ENCODE measurements at places on chromosomes 11 and 22. TPM values are rescaled to one million over a fixed set of nuclear protein-coding genes. Genes with fewer than 3 reads are reported as not detected.

ABTB2 gene
- polyA plus RNA-seq: 0.58 TPM

GRCh38 chr11:106461839-106462545 is 384.5 kb downstream of the AASDHPPT start:
- DNase-seq: no peak

DNA sequence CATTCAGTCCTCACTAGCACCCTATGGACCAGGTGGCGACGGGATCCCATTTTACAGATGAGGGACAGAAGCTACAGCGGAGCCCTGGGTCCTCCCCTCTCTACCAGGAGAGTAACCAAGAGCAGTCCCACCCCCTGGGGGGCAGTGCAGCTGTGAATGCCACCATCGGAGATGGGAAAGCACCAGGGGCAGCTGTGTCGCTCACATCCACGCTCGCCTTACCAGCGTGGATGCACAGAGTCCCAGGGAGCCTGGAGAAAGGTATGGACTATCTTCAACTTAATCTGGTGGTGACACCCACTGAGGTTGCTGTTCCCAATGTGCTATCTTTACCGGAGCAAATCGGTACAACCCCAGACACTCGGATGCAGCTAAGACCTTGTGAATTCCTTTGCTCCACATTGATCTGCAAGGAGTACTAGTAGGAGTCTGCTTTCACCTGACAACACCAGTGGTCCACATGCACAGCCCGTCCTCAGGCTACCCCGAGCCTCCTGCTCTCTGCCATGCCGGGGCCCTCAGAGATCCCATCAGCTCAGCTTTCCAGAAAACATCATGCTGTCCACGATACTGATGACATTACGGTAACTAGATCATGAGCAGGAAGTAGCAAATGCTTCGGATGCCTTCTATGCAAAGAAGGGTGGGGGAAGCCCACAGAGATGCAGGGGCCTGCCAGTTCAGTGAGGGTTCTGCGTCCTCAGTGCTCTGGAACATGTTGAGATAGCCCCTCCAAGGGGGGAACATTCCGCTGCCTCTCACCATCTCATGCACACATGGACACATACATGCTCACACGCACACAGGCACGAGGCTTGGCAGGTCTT is 126.0 kb downstream of the CTTN start:
- no peak for DNase-seq

P2RX6 gene
- 1.7 TPM for polyA plus RNA-seq

GRCh38 chr22:20219667-20220628 is 48.2 kb downstream of the RTN4R start:
- DNase-seq: no peak

DNA sequence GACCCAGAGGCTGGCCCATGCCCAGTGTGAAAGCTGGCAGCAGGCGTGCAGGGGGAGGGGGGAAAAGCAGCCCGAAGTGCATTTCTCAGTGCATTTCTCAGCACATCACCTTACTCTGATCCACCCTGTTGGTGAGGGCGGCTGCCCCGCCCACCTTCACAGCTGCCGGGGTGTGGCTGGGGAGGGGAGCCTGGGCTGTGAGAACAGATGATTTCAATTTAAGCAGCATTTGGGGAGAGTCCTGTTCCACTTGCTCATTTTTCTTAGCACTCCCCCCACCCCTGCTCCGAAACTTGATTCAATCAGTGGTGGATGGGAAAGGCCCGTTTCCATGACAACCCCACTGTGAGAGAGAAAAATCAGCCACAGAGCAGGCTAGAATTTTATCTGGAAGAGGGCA is 84.8 kb downstream of the SNX19 start:
- no peak for DNase-seq

- DNase-seq: no peak
Observed at GRCh38 chr11:78676026-78676557, 101.4 kb upstream of the NARS2 start.

DNA sequence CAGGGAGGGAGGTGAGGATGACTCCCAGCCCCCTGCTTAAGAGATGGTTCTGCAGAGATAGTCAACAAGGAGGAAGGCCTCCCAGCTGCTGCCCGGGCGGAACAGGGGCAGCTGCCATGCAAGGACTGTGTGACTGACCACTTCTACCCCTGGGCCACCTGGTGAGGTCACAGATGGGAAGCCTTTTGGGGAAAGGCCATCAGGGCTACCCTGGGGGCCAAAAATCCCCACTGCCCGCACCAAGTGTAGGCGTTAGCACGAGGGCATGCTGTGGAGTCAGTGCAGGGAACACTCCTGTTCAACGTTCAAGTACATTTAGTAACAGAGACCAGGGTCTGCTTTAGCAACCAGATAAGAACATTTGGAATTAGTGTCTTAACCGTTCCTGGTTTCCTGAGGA is 372.9 kb downstream of the BRD1 start:
- DNase-seq: no peak

GRCh38 chr11:112296044-112296443 is 35.4 kb upstream of the PLET1 start:
- no peak for DNase-seq

KCNK4 gene
- polyA plus RNA-seq: not detected

SYT8 gene
- not detected for polyA plus RNA-seq

GRCh38 chr11:75022296-75022695 is 33.6 kb downstream of the NEU3 start:
- no peak for DNase-seq

DNA sequence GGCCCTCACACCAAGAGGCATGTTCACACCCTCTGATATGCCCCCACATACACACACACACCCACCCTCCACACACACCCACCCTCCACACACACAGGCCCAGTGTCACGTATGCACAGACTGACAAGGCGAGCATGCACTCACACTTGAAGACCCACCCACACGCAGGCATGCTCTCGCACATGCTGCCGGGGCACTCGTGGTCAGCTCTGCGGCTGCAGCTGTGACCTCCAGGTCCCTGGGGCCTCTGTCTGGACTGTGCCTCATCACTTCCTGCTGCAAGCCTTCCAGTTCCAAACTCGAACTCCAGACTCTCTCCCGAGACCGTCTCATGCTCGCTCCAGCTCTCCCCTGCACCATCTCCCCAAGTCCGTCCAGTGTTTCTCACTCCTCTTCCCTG is 9.5 kb downstream of the DCHS1 start:
- peak; percentile 39 for DNase-seq

GRCh38 chr11:132242632-132243031 is 872.2 kb downstream of the NTM start:
- DNase-seq: no peak

GRCh38 chr11:10942620-10943019 is 84.8 kb upstream of the ZBED5 start:
- DNase-seq: no peak

GRCh38 chr11:70333261-70333660 is 62.8 kb downstream of the PPFIA1 start:
- peak; percentile 58 for DNase-seq

- no peak for DNase-seq
Observed at GRCh38 chr22:32534252-32535235, 59.9 kb downstream of the FBXO7 start.

LDHAL6A gene
- not detected for polyA plus RNA-seq

MARK2 gene
- polyA plus RNA-seq: 14.5 TPM

MS4A14 gene
- polyA plus RNA-seq: not detected

OR51I1 gene
- polyA plus RNA-seq: not detected

NCR3LG1 gene
- polyA plus RNA-seq: 3.6 TPM

DNA sequence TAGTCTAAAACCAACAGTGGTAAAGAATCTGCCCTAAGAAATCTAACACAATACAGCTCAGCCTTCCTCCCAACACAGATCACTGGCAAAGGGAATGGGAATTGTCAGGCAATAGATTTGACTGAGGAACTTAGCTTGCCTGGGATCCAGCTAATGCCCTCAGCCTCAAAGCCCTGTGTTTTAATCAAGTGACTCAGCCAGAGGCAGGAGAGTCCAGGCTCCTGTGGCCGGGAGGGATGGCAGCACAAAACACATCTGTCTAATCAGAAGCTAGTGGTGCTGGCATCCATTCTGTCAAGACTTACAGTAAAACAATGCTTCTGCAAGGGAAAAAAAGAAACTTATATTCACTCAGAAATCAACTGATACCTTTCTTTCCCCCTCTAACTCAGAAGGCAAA is 5.6 kb downstream of the SYTL2 start:
- no peak for DNase-seq

DNA sequence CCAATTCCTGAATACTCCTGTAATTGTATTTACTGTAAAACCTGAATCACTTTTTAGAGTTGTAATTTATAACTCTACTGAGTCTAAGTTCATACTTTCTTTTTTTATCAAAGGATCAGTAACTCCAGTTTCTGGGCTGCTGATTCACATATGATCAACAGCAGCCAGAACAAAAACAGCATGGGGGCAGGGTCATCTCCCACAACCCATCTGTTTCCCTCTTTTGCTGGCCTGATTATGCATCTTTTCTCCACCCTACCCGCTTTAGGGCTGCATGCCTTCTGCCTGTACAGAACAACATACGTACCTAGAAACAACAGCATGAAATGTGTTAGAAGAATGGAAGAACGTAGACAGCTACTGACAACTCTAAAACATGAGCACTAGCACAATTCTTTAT is 76.0 kb downstream of the MRTFA start:
- peak; percentile 3 for DNase-seq

DNA sequence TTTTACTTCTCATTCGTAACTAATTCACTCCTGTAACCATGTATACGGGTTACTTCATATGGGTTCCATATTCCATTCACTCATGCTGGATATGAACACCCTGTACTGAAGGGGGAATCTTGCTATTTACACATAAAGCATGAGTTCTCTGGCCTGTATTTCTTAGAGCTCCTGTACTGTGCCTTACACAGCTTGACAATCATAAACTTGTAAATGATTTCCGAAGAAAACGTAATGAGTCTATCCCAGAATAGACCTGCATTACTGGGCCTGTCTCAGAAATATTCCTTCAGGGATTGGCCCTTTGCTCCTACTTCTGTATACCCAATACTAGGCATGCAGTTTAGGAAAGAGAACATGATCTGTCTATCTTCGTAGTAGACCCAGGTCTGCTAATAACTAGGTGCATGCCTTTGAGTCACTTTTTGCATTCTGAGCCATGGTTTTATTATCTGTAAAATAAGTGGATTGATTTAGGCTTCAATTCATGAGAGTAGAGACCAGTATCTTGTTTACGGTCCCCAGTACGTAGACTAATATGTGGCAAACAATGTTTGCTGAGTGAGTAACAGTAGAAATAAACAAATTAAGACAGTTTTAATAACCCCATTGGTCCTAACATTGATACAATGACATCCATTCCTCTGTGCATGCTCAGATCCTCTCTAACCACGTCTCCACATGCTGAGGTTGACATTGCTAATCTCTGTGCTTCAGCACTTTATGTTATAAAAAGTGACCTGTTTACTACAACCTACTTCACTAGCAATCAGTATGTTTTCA is 1.2 kb downstream of the CCDC34 start:
- DNase-seq: no peak

DGCR8 gene
- polyA plus RNA-seq: 22.0 TPM

- DNase-seq: no peak
Observed at GRCh38 chr11:114988644-114989043, 310.3 kb downstream of the NXPE2 start.

DNA sequence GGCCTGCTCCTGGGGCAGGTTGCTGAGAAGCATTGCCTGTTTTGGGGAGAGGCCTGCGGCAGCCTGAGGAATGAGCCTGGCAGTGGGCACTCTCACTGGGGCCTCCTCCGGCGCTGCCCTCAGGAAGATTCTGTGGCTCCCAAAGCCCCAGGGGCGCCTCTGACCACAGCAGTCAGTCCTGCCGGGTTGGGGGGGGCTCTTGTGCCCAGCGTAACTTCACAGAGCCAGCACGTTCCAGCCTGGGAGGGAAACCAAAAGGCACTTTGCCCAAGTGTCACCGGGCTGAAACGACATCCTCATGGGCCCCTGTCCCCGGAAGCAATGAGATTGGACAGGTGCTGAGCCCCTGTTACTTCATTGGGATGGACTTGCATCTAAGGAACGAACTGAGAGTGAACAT is 4.3 kb upstream of the LRP5 start:
- no peak for DNase-seq

DNA sequence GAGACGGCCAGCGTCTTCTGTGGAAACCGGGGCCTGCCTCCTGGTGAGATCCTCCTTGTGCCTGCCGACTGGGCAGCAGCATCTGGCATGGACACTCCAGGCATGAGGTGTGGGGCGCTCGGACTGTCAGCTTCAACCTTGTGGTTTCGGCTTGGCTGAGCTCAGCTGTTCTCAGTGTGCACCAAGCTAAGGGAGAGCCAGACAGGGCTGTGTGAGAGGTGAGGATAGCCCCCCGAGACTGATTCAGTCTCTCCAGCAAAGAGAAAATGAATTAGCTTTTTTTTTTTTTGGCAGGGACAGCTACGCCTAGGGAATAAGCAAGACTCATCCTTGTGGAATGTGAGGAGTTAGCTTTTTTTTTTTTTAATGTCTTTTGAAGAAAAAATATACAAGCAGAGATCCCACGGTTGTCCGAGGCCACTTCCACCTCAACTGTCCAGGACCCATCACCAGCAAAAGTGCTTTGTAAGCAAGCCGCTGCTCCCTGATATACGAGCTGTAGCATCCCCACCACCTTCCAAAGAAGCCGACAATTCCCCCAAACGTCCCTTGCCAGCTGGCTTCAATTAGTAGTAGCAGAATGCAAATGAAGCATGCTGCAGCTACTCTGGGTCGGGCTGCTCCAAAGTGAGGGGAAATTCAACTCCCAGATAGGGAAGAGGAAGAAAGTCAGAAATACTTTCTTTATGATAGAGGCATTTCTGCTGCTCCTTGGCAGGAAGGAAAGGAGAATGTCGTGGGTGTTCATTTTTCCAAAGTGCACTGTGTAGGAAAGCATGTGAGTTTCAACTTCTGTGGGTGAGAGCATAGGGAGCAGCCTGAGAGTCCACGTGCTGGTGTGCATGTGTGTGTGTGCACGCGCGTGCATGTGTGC is 9.7 kb upstream of the THY1 start:
- DNase-seq: peak; percentile 66

IL17REL gene
- not detected for polyA plus RNA-seq

GRCh38 chr22:46374663-46375474 is 39.4 kb downstream of the TRMU start:
- DNase-seq: no peak

FAM83F gene
- polyA plus RNA-seq: 0.01 TPM

SEZ6L gene
- polyA plus RNA-seq: not detected

DNA sequence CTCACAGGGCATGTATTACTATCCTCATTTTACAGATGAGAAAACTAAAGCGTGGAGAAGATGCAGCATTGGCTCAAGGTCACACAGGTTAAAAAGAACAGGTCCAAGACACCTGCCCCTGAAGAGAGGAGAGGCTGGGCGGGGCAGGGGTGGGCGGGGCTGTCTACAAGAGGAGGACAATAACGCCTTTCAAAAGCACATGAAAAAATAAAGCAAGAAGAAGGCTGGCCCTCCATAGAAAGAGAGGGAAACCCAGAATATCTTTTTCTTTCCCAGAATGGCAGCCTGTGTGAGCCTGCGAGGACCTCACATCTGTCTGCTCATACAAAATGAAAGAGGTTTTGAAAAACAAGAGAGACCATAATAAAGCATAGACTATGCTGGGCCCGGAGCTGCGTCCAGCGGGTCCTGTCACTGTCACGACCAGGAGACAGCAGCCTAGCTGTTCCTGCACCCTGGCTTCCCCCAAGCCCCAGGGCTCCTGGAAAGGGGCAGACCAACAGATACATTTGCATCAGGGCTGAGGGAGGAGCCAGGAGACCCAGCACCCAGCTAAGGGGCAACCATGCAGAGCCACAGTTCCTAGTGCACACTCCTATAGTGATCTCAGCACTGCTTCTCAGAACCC is 61.6 kb downstream of the DSCAML1 start:
- no peak for DNase-seq

GRK2 gene
- 17.3 TPM for polyA plus RNA-seq

GRCh38 chr22:37260901-37261336 is 16.9 kb upstream of the RAC2 start:
- no peak for DNase-seq

- no peak for DNase-seq
Observed at GRCh38 chr11:114400915-114401223, 403 bp downstream of the RBM7 start.

GRCh38 chr22:35024364-35024692 is 41.6 kb upstream of the ISX start:
- DNase-seq: no peak

All from AG04450 (cell line).